ENCODE measurements at places on chromosomes 5 and 9.

DNA sequence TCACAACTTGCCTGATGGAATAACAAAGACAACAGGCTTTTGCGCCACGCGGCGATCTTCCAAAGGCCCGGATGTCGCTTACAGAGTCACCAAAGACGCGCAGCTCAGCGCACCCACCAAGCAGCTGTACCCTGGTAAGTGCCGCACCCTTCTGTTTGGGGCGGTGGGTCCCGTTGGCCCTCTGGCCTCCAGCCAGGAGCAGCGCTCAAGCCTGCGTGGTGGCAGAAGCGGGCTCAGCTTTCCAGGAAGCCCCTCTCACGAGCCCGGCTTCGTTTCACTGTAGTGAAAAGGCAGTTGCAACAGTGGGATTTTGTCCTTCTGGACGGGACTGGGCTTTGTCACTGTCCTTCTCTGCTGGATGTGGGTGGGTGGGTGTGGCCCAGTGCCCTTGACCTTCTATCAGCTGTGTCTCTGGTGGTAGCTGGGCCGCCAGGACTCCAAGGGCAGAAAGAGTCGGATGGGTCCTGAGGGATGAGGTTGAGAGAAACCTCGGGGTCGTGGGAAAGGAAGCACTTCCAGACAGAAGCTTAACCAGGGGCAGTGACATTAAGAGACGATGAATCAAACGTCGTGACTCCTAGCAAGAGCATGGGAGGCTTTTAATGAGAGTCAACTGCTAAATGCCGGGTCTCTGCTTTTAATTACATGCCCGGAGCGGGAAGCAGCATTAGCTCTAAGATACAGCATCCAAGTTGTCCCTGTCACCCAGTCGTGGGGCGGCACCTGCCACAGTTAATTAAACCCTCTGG lies 49.5 kb downstream of the COL5A1 start:
- DNase-seq, result no peak

- DNase-seq, result no peak
Observed at GRCh38 chr5:98651715-98652114, 121.7 kb upstream of the RGMB start.

- DNase-seq, result no peak
Observed at GRCh38 chr9:102650896-102651295, 344.2 kb upstream of the CYLC2 start.

DNA sequence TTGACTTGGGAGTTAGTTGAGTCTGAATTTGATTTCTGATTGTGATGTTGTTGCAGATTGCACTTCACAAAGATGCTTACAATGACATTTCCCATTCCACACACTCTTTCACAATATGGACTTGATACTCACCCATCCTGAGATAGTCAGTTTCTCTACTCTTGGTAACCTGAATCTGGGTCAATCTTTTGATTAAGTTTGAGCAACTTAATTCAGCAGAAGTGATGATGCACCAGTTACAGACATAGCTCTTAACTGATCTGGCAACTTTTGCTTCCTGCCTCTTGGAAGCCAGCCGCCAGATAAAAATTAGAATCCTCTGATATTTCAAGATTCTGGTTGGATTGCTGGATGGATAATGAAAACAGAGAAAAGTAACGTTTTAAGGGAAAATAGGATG lies 79.7 kb upstream of the OSMR start:
- no peak for DNase-seq

DNA sequence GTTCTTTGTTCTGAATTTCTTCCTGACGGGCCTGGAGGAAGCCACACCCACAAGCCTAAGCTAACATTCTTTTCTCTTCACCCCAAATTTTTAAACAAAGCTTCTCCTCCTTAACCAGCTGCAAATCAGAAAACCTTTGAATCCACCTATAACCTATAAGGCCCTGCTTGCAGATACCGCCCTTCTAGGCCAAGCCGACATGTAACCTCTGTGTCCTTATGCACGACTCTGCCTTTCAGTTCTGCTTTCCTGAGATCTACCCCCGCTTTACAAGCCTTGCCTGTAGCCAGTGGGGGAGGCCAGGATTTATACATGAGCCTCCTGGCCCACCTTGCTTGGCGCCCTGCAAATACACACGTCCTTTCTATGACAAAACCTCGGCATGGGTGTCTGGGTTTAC lies 19.3 kb downstream of the BRD9 start:
- no peak for DNase-seq

- DNase-seq, result no peak
Observed at GRCh38 chr5:1235379-1235778, 10.2 kb downstream of the SLC6A18 start.

GRCh38 chr9:104028827-104029226 lies 65.3 kb upstream of the SMC2 start:
- DNase-seq, result peak; percentile 29

DNA sequence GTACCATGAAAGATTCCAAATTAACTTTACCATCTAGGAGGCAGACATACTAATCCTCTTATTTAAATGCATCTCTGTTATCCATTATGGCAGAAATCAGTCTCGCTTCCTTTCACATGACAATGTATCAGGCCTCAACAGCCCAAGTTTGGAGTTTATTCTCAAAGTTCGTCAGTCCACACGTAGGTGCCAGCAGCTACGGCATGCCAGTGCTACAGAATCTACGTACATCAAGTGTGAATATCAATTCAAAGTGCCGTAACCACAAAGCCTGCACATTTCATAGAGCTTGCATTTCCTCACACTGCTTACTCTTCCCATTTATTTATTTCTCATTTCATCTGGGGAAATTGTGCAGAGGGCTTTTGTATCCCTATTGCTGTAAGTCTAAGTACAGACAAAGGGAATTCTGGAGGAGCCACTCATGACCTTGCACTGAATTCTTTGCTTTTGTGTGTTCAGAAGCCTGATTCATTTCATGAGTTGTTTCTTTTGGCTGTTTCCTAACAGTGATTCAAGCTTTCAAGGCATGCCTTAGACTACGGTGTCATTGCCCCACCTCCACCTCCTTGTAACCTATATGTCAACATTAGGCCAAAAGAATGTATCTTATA lies 10.0 kb downstream of the ENC1 start:
- DNase-seq, result no peak

DNA sequence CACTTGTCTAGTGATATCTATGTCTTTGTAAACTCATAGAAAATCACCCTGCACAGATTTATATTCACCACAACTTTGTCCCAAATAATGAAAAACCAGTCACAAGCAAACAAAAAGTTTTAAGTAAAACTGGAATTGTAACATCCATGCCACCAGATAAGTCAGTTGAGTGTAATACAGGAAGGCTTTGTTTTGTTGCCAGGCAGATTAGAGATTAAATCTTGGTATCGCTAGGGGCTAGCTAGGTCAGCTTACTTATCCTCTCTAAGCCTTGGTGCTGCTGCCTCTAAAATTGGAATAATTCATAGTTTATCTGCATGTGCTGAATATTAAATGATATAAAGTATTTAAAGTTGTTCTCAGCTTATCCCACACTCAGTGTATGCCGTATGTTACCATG lies 1062.5 kb downstream of the CDH9 start:
- DNase-seq, result no peak

DNA sequence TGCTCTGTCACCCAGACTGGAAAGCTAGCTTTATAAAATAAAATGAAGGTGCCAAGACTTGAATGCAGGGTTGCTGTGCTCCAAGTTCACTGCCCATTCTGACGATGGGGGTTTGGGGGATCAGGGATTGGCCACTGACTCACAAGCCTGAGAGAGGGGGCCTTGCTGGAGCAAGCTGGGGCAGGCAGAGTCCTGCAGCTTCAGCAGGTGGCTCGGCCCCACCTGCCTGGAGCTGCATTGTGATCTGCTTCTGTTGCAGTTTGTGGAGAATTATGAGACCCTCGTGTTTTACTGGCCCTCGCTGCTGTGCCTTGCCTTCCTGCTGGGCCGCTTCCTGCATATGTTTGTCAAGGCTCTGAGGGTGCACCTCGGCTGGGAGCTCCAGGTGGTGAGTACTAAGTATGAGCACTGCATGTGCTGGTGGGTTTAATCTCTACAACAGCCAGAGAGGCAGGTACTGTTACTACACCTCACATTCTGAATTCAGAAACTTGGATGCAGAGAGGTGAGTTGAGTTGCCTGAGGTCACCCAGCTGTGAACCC lies 31.1 kb upstream of the CCDC180 start:
- DNase-seq, result no peak

DNA sequence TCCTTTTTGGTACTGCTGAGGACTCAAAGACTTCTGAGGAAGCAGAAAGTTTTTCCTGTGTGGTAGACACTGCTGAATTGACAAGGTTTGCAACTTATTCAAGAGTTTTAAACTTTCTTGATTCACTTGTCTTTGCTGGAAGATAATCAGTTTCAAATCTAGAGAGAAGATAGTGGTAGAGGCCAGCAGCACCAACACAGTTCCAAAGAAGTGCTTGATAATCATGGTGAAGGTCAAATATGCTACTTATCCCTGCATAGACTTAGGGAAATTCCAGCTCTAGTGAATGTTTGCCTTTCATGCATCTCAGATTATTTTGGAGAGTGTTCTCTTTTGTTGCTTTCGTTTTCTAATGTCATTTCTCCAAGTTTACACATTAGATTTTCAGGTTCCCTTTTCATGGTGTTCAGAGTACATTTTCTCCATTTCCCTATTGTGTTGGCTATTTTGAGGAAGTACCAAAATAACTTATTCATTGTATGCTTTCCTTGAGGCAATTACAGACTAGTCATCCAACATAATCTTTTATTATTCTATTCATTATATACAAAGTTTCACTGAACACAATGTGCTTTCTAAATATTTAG lies 550 bp downstream of the IFNE start:
- no peak for DNase-seq

- no peak for DNase-seq
Observed at GRCh38 chr5:135934939-135935338, 19.8 kb downstream of the LECT2 start.

DNA sequence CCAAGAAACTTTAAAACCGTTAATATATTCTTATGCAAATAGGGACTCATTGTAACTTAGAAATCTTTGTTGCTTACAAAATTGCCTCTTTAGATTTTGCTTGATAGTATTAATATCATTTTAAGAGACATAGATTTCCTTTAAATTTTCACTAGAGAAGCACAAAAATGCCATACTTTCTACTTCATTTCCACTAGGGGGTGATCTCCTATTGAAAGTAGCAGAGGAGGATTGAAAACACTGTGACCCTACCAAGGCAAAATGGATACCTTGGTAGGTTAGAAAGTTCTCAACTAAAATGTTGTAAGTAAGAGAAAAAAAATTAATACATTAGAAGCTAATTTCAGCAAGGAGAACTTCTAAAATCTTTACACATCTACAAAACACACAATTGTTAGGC lies 204.9 kb downstream of the CHSY3 start:
- no peak for DNase-seq

- DNase-seq, result no peak
Observed at GRCh38 chr5:159641371-159642039, 274.8 kb upstream of the ADRA1B start.

GRCh38 chr5:126003309-126003708 lies 419.9 kb upstream of the GRAMD2B start:
- DNase-seq, result no peak

DNA sequence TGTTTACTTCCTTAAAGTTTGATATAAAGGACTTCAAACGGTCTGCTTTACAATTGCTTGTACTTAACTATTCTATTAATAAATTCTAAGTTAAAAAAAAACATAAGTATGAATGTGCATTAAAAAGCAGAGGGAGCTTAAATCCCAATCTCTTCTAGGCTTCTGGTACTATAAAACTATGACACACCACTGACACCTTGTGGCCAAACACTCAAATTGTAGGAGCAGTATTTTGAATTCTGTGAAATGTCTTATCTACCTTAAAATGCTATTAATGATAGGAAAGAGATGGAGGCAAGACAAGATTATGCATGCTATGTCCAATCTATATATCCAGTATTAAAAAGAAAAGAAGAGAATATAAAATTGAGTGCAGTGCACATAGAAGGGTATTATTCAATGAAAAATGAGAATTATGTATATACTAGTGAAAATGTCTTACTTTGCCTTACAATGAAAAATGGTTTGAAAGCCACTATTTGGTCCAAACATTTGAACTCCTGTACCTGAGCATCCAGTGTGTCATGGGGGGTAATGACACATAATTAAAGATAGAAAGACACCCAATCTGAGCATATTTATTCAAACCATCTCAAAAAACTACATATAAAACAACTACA lies 87.6 kb downstream of the ERP44 start:
- no peak for DNase-seq

DNA sequence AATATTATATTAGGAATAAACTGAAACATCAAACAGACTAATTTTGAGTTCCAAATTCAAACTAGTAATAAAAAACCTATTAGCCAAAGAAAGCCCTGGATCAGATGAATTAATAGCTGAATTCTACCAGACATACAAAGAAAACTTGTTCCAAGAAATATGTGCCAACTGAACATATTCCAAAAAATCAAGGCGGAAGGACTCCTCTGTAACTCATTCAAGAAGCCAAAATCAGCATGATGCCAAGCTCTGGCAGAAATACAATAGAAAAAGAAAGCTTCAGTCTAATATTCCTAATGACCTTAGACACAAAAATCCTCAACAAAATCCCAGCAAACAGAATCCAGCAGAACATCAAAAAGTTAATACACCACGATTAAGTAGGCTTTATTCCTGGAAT lies 619.1 kb upstream of the COX7C start:
- DNase-seq, result no peak

DNA sequence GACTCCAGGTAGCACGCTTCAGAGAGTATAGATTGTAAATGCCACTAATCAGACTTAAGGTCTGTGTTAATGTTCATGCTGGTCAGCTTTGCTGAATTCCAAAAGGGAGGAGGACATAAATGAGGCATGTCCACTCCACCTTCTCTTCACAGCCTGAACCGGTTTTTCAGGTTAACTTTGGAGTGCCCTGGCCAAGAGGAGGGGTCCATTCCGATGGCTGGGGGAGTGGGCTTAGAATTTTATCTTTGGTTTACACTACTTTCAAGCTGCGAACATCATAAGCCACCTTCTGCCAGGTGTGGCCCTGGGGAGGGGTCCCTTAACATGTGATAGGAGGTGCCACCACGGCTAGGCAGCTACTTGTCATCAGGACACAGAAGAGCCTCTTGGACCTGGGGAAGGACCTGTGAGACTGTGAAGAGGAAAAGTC lies 24.2 kb downstream of the ABO start:
- DNase-seq, result no peak

DNA sequence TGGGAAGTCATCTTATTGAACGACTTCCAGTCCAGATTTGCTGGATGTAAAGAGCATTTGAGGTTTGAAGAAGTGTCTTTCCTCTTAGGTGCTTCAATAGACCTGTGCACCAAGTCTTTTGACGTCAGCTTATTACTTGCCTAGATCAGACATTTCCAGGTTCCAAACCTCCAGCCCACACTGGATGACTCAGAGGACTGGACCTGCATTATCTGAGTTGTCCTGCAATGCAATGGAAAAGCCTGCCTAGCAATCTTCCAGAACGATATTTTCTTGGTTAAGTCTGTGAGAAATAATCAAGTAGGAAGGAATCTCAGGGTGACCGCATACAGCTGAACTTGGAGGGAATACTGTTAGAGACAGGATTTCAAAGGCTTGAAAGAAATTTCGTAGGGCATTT lies 147.2 kb upstream of the MOCS2 start:
- DNase-seq, result no peak

GRCh38 chr9:89805571-89806292 lies 200.9 kb downstream of the GADD45G start:
- DNase-seq, result no peak

Data from activated T-cell treated with anti-CD3 and anti-CD28 coated beads, Interleukin-2, amount 50 U/mL, for 24 hours (primary cell).